ENCODE measurements at places on chromosomes 1 and 21.

DNA sequence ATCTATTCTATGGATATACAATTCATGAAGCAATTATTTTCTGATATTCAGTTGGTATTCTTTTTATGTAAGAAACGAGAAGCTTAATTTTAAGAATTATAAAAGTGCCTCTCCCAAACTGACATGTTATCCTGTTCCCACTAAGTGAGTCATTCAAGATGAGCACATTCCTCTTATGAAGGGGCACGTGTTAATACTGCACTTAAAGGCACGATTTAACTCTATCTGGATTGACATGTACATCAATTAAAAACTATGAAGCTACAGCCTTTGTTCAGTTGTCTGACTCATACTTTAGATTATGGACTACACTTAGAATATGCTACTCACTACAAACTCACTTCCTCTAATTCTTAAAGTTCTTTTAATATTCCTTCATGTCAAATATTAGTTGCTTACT, 111.6 kb downstream of the CYYR1 start:
- DNase-seq, result no peak

GRCh38 chr1:108072212-108072611, 107.2 kb upstream of the VAV3 start:
- DNase-seq, result no peak

DNA sequence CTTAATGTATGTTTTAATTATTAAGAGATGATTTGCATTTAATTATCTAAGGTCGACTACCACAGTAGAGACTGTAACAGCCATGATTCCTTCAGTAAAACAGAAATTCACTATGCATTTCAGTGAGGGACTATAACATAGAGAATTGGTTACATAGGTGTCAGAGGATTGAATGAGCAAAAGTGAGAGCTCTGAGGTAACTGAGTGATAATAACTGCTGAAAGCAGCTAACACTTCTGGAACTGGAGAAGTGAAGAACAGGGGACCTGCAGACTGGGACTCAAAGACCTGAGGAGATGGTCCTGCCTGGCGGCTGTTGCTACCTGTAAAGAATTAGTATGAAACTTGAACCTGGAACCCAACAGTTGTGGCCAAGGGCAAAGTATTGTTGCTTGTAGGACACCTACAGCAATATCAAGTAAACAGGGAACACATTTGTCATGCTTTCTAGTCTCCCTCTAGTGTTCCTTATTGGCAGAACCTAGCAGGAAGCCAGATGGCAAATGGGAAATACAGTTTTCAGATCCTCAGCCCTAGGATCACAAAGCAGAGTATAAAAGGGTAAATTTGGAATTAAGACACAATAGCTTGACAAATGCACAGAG, 110.6 kb downstream of the HS2ST1 start:
- DNase-seq, result peak; percentile 11

DNA sequence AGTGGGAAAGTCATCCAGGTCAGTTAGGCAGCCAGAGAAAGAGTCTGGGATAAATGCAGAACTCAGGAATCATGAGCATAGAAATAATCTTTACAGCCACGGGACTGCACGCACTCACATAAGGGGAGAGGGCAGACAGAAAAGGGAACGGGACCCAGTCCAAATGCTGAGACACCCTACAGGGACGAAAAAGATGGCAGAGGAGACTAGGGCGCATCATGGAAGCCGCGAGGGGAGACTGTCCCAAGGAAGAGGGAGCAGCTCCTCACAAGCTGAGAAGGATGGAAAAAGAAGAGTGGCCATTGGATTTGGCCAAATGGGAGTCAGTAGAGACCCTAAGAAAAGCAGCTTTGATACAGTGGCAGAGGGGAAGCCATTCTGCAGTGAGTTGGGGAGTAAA, 102.9 kb upstream of the TLR5 start:
- no peak for DNase-seq

DNA sequence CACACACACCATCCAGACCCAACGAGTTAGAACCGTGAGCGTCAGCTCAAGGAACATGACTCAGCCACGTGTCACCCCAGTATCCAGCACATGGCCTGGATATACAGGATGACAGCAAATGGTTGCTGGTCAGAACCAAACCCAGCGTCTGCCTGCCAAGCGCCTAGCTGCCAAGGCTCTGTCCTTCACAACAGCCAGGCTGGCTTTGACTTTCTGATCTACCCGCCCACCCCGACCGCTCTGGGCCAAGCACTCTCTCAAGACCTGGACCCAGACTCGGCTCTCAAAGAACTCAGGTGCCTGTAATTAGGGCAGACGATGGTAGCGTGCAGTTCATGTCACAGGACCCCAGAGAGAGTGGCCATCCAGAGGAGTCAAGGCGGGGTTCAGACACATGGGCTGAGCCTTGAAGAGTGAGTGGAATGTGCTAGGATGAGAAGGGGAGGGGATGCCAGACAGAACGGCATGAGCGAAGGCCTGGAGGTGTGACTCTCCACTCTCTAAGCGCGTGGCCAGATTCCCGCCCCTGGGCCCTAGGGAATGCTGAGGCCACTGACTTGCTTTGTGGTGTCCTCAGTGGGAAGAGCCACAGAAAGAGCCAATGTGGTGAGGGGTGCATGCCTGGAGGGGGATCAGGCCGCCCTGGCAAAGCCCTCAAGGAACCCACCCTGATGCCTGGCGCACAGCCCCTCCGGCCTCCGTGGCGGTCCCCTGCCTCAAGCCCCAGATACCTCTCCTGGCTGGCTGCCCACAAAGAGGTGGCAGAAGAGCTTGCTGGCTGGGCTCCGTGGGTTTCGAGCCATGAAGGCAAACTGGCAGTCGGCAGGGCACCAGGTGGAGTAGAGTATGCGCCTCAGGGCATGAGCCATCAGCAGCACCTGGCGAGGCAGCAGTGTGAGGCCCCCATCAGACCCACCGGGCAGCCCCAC, 7.0 kb downstream of the SH2D5 start:
- DNase-seq, result no peak

GRCh38 chr1:199396456-199396855, 631.1 kb upstream of the NR5A2 start:
- no peak for DNase-seq

GRCh38 chr21:42066521-42066920, 4.6 kb upstream of the UMODL1 start:
- DNase-seq, result no peak

GRCh38 chr1:115310581-115311473, 27.2 kb downstream of the NGF start:
- DNase-seq, result no peak

DNA sequence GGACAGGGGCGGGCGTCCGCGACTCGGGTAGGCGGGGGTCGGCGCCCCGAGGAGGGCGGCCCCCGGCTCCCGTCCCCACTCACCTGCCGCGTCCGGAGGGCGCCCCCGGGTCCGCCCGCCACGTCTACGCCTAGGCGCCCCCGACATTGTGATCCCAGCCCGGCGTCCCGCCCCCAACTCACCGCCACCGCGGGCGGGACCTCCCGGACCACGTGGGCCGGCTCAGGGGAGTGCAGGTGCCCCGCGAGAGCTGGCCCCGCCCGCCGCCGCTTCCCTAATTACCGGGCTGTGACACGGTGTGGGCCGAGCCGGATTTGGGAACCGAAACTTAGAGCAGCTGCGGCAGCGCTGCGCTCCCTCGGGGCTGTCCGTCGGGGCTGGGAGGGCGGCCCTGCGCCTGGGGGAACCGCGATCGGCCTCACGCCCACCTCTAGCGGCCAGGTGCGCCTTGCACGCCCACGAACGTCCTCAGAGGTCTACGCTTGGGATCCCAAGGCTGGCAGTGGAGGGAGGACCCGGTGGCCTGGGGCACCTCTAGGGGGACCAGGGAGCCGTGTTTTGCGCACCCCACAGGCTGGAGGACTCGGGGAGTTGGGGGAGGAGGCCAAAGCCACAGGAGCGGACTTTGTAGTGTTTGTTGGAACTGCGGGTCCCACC, 521 bp upstream of the NADK start:
- DNase-seq, result no peak

DNA sequence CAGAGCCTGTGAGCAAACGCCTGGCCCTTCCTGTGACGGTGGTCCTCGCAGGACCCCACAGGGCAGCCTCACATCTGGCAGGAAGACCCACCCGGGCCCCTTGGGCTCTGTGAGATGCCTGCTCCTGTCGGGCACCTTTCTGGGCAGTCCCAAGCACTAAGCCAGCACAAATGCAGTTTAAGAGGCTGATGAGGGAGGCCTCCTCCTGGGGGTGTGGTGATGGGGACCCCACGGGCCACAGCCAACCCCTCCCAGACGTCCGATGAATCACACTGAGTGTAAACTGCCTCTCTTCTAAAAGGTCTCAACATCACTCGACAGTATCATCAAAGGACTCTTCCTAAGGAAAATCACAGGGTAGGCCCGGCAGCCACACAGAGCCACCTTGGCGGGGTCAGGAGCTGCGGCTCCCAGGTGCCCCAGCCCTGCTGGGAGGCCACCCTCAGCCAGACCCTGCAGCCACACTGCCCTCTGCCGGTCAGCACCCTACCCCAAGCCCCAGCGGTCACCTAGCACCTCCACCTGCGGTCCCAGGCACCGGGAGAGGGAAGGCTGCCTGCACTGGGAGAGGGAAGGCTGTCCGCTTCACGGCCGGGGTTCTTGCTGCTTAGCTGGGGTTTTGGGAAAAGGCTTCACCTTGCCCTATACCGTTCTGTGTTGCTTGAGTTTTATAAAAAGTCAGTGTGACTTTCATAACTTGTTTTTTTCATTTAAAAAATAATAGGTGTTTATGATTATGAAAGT, 3.9 kb upstream of the PRKCZ start:
- peak; percentile 61 for DNase-seq

DNA sequence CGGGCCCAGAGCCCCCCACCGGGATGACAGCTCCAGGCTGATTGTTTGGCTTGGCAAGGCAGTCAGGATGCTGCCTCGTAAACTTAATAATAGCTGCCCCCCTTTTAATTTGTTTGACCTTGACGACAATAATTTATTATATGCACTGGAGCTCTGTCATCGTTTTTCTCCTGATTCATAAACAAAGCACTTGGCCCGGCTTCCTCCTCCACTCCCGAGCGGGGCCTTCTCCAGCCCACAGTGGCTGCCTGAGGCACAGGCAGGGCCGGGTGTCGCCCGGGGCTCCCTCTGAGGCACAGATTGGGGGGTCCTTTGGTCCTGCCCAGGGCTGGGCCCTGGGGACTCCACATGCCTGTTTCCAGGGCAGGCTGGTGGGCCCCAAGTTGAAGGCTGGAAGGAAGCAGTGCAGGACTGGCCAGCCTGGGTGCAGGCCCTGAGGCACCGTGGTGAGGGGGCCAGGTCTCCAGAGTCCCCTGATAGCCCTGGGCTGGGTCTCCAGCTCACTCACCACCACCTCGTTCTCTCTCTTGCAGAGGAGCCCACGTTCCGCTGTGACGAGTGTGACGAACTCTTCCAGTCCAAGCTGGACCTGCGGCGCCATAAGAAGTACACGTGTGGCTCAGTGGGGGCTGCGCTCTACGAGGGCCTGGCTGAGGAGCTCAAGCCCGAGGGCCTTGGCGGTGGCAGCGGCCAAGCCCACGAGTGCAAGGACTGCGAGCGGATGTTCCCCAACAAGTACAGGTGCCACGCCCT, 52.0 kb upstream of the ARHGEF16 start:
- no peak for DNase-seq

- DNase-seq, result peak; percentile 75
These were observed 147.5 kb upstream of the EDN2 start for GRCh38 chr1:41631971-41632370.

- DNase-seq, result peak; percentile 36
These were observed 16.9 kb downstream of the NPHP4 start for GRCh38 chr1:5975133-5975880.

GRCh38 chr1:173628888-173629287, 6.2 kb upstream of the TEX50 start:
- no peak for DNase-seq

- DNase-seq, result no peak
These were observed 9.9 kb downstream of the PLOD1 start for GRCh38 chr1:11944358-11944931.

GRCh38 chr1:36165145-36165544, 9.2 kb downstream of the MAP7D1 start:
- no peak for DNase-seq

DNA sequence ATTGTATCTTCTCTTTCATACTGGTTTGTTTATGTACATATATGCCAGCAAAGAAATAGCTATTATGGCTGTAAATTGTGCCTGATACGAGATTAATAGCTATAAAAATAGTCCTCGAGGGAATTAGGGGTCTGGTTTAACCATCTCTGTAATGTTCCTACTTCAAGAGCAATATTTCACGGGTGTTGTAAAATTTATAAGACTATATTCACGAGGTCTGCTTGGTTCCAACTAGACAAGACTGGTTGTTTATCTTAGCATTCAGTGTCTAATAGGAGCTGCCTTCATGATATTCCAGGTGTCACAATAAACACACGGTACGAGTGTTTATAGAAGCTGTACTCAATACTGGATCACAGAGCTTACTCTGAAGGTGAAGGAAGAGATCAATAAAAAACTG, 389.9 kb downstream of the SIPA1L2 start:
- DNase-seq, result no peak

DNA sequence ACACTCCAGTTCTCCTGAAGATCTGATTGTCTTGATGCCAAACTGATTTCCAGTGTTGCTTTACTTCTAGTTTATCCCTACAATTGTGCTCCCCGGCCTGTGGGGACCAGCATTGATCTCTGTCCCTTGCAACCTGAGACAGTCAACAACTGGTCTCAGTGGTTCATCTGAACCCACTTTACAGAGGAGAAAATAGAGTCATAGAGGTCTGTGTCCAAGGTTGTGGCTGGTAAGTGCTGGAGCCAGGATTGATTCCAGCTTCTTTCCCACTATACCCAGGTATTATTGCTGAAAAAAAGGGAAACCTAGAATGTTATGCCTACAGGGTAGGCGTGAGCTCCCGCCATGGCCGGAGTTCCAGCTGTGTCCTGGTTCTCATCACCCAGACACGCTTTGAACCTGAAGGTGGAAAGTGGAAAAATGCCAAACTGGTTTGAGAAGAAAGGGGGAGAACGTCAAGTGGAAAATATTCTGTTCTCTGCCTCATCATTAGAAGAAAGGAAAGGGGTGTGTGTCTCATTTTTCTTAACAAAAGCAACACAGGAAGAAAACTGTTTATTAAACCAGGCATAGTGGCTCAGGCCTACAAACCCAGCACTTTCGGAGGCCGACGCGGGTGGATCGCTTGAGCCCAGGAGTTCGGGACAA, 60.7 kb upstream of the ITPKB start:
- no peak for DNase-seq

GRCh38 chr1:175900171-175900570, 156.8 kb upstream of the TNR start:
- no peak for DNase-seq

GRCh38 chr1:170694172-170694926, 30.4 kb downstream of the PRRX1 start:
- no peak for DNase-seq

GRCh38 chr1:71296551-71297134, 215.8 kb upstream of the ZRANB2 start:
- DNase-seq, result no peak

All from H54 (cell line).